Activated CD8-positive, alpha-beta T cell treated with anti-CD3 and anti-CD28 coated beads, Interleukin-2, amount 10 ng/mL, durations not matched to agents 7 days and 5 days (primary cell): ENCODE measurements at places on chromosomes 13 and 19. TPM values are rescaled to one million over a fixed set of nuclear protein-coding genes. Genes with fewer than 3 reads are reported as not detected.

Gene SYNGR4
- not detected for total RNA-seq

DNA sequence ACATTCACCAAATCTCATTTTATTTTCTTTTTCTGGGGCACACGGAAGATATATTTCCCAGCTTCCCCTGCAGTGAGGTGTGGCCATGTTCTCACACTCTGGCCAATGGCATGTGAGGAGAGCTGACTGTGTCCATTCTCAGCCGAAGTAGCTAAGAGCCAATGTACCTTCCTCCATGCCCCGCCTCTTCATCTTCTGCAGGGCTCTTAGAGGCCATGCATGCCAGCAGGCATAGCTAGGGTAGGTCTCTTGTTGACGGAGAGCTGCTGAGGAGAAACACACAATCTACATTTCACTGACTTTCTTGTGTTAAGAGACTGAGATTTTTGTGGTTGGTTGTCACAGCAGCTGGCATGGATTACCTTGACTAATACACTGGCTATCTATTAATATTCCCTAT is 9.8 kb upstream of the MICU2 start:
- H3K4me1 ChIP-seq = no peaks in the 10 kb centered on the region
- H3K27me3 ChIP-seq = peaks cover 15% of the 10 kb centered on the region
- H3K27ac ChIP-seq = no peak overlapping the region
- DNase-seq = no peak
- H3K4me3 ChIP-seq = no peak overlapping the region
- no peaks in the 10 kb centered on the region for H3K36me3 ChIP-seq

Gene CACNG6
- total RNA-seq = not detected

DNA sequence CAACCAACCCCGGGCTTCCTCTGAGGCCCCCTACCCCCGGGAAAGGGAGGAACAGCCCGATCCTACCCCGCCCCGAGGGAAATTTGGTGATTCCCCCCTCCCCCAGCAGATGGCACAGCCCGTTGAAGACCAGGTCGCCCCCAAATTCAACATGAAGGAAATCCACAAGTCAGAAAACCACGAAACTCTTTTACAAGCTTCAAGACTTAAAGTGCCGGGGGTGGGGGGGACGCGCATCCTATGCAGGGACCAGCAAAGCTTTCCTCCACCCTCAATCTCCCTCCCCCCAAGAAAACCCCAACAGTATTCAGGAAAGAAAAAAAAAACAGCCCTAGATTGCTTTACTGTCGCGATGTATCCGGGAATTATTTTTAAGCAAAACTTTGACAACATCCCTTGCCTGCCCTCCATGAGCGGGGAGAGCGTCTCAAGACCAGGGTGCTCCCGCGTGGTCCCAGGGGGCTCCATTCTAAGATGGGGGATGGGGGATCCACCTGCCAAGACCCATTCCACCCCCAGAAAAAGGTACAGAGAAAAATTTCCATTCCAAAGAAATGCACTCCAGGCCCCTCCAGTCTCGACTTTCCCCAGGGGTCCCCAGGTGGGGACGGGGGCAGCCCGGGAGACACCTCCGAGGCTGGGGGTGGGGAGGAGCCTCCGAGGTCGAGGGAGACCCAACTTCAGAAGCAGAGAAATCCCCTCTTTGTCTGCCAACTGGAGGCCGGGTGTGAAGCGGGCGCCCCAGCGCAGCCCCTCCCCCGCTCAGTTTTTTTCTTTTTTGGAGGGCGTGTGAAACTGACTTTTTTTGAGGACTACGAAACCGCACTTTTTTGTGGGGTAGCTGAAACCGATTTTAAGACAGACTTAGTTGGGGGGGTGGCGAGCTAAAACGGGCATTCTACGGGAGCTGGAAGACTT is 1.5 kb downstream of the TCF3 start:
- H3K4me1 ChIP-seq = peaks cover 26% of the 10 kb centered on the region
- peaks cover 14% of the 10 kb centered on the region for H3K36me3 ChIP-seq
- peak overlapping the region; percentile 93 for H3K27ac ChIP-seq

Gene ZNF331
- total RNA-seq = 17.3 TPM

Gene KIR2DL4
- total RNA-seq = not detected

Gene COX7A1
- total RNA-seq = not detected

Gene SYCN
- not detected for total RNA-seq

DNA sequence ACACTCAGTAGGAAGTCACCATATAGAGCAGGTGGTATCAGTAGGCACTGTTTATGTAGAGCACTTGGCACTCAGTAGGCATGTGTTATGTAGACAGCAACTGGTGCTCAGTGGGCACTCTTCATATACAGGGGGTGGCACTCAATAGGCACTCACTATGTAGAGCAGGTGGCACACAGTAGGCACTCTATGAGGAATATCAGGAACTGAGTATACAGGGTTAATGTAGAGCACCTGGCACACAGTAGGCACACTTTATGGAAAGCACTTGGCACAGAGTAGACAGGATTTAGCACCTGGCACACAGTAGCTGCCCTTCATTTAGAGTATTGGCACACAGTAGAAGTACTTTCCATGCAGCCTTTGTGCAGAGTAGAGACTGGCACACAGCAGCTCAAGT is 1.1 kb upstream of the CYP4F3 start:
- peaks cover 5% of the 10 kb centered on the region for H3K27me3 ChIP-seq
- no peak overlapping the region for H3K27ac ChIP-seq
- no peaks in the 10 kb centered on the region for H3K36me3 ChIP-seq
- DNase-seq = no peak

Gene KCNN4
- 31.9 TPM for total RNA-seq

DNA sequence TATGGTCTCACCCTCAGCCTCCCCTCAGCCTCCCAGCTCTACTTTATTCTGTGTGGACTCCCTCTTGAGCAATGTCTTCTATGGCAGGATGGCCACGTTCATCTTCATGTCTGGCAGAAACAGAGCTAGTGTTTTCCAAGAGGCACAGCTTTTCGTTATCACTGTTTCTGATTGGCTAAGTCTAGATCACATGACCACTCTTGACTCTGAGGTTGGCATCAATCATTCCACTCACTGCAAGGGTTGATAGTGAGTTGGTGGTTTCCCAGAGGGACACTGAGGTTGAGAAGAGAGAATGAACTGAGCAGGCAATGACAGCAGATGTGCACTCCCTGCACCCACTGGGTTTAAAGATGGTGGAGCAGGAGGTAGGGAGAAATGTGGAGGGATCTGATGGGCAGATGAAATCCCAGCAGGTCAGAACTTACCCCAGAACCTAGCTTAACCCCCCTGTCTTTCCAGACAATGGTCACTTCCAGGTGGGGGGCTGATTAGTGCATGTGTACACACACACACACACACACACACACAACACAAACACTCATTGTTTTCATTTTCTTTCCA is 26.3 kb upstream of the UQCRFS1 start:
- no peak for DNase-seq
- no peaks in the 10 kb centered on the region for H3K36me3 ChIP-seq
- H3K4me3 ChIP-seq = no peak overlapping the region
- no peak overlapping the region for H3K27ac ChIP-seq

DNA sequence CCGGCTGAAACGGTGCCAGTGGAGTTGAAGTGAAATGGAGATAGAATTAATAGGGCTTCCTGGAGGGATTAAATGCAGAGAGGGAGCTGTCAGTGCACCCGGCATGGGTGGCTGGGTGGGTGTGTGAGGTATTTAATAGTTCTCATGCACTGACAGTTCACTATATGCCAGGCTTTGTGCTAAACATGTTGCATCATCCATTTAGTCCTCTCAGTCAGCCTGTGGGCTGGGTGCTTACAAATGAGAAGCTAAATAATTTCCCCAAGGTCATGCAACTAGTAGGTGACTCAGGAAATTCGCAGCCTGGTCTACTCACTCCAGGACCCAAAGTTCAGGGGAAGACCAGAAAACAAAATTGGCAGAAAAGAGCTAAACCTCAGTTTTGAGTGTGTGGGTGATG is 63.5 kb upstream of the SPATA13 start:
- H3K4me3 ChIP-seq = peak overlapping the region; percentile 27
- H3K4me1 ChIP-seq = peaks cover 17% of the 10 kb centered on the region
- peak; percentile 39 for DNase-seq
- H3K27ac ChIP-seq = peak overlapping the region; percentile 74
- H3K27me3 ChIP-seq = peaks cover 19% of the 10 kb centered on the region

DNA sequence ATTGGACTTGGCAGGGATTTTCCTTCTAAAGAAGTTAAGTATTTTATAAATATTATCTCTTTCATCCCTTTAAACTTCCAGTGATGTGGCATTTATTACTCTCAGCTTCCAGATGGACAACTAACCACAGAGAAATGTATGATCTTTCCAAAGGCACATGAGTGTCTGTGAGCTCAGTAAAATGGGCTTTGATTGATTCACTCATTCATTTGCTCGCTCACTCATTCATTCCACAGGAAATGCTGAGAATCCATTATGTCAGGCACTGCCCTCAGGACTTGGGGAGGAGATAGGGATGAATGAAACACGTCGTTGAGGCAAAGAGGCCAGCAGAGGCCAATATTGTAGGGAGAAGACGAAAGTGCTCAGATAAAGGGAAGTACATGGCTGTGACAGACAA is 359.3 kb downstream of the EFNB2 start:
- no peak overlapping the region for H3K27ac ChIP-seq
- H3K4me3 ChIP-seq = no peak overlapping the region
- H3K4me1 ChIP-seq = no peaks in the 10 kb centered on the region
- no peak for DNase-seq

- peak; percentile 73 for DNase-seq
- H3K27ac ChIP-seq = peak overlapping the region; percentile 81
- H3K4me3 ChIP-seq = peak overlapping the region; percentile 48
- H3K4me1 ChIP-seq = peaks cover 59% of the 10 kb centered on the region
These were observed 4.9 kb downstream of the NANOS3 start for GRCh38 chr19:13881692-13882418.

Gene ZNF728
- total RNA-seq = not detected

GRCh38 chr19:53876651-53877224 is 5.3 kb upstream of the PRKCG start:
- no peaks in the 10 kb centered on the region for H3K27me3 ChIP-seq
- DNase-seq = no peak
- H3K4me3 ChIP-seq = no peak overlapping the region

Gene CXCL17
- not detected for total RNA-seq

Gene SUGP1
- 60.9 TPM for total RNA-seq

- no peaks in the 10 kb centered on the region for H3K27me3 ChIP-seq
- H3K36me3 ChIP-seq = no peaks in the 10 kb centered on the region
- H3K4me1 ChIP-seq = peaks cover 10% of the 10 kb centered on the region
- H3K27ac ChIP-seq = no peak overlapping the region
These were observed 111.1 kb downstream of the MIPEP start for GRCh38 chr13:23778002-23778652.

DNA sequence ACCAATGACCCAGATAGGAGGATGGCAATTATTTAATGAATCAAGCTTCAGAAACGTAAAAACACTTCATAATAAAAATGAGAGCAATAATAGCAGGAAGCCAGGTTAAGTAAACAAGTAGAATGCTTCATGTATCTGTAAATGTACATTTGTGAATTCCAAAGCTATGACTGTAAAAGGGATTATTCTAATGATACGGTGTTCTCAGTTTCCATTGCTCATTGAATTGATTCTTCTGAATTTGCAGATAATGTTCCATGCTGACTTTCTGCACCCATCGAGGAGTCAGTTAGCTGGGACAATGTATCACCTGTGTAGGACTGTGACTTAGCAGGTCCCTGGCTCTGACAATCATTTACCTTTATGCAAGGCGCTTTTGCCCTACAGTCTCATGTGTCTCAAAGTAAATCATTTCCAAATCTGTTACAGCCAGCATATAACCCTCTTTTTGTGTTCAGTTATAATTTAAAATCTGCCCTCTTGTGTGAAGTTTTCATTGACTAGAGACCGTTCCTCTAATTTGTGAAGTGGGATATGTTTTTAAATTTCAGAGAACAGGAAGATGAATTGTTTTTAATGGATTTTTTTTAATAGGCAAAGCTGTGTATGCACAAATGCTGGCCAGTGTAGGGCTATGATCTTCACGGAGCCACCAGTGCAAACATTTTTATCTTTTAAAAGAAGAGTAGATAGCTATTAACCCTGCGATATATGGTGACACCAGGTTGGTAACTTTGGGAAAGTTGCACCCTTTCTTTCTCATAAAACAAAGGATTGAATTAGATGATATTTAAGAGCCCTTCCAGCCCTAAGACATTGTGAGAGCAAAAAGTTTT is 267.1 kb downstream of the KLF5 start:
- no peak for DNase-seq
- no peaks in the 10 kb centered on the region for H3K4me1 ChIP-seq
- no peak overlapping the region for H3K4me3 ChIP-seq
- no peak overlapping the region for H3K27ac ChIP-seq
- no peaks in the 10 kb centered on the region for H3K36me3 ChIP-seq
- H3K27me3 ChIP-seq = no peaks in the 10 kb centered on the region

DNA sequence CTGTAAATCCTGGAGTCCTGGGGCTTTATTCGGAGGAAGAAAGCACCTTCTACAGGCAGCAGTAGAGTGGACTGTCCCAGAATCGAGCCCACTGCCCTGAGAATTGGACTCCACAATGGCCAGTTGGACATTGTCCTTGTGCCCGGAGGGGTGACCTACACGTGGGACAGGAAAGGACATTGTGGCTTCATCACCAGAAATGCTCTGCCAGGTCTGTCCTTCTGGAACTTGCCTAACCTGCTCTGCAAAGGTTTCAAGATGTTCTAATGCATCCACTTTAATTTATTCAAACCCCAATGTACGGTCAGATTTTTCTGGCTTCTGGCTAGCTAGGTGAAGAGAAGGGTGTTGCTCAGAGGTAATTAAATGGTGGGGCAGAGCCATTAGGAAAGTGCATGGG is 32.4 kb upstream of the SPATA13 start:
- no peak overlapping the region for H3K27ac ChIP-seq
- peaks cover 3% of the 10 kb centered on the region for H3K36me3 ChIP-seq
- peaks cover 43% of the 10 kb centered on the region for H3K4me1 ChIP-seq
- peaks cover 2% of the 10 kb centered on the region for H3K27me3 ChIP-seq
- DNase-seq = no peak

DNA sequence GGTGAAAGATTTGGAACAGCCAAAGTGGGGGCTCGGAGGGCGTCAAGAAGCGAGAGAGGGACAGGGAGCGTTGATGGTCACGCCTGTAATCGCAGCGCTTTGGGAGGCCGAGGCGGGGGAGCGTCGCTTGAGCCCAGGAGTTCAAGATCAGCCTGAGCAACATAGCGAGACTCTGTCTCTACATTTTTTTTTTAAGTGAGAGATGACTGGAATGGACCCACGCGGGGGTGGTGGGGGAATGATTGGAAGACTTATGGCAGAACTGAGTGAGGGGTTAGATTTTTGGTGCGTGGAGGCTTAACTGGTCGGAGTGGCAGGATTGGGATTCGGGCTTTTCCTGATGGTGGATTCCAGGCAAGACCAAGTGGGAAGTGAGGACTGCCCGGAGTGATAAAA is 725 bp downstream of the PSMD8 start:
- peak overlapping the region; percentile 99 for H3K27ac ChIP-seq
- peaks cover 21% of the 10 kb centered on the region for H3K36me3 ChIP-seq
- peaks cover 3% of the 10 kb centered on the region for H3K27me3 ChIP-seq
- H3K4me3 ChIP-seq = peak overlapping the region; percentile 100

GRCh38 chr13:52405369-52405766 is 604 bp downstream of the THSD1 start:
- peaks cover 20% of the 10 kb centered on the region for H3K27me3 ChIP-seq
- DNase-seq = no peak
- no peaks in the 10 kb centered on the region for H3K36me3 ChIP-seq
- peaks cover 24% of the 10 kb centered on the region for H3K4me1 ChIP-seq
